ENCODE measurements at places on chromosomes 6 and 20.

GRCh38 chr20:1154691-1155090 is 30.1 kb downstream of the TMEM74B start:
- no peak for DNase-seq

GRCh38 chr20:62975812-62976508 is 23.5 kb downstream of the SLC17A9 start:
- DNase-seq: no peak

DNA sequence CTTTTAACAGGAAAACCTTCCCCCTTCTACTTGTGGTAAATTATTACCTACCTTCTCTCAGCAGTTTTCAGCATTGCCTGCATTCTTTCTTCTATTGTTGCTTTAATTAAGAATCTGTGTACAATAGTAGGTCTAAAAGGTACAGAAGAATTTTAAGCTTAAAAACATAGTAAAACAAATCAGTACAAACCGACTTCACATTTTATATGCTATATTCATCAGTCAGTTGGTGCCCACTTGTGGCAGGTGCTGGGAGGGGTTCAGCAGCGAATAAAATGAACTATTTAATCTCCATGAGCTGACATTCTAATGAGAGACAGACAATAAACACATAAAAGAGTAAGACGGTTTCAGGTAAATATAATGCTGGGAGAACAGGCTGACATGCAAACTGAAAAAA is 73.4 kb upstream of the FBXO30 start:
- no peak for DNase-seq

DNA sequence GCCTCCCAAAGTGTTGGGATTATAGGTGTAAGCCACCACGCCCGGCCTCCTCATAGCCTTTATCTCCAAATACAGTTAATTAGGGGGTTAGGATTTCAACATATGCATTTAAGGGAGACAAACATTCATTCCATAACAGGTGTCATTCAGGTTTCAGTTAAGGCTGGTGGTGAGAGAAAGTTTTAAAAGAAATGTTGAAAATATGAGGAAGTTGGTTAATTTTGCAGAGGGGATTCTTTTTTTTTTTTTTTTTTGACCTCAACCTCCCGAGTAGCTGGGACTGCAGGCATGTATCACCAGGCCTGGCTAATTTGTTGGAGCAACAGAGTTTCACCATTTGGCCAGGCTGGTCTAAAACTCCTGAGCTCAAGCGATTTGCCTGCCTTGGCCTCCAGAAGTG is 12.5 kb upstream of the EBF4 start:
- no peak for DNase-seq

GRCh38 chr20:43727980-43728590 is 1.3 kb upstream of the GTSF1L start:
- no peak for DNase-seq

- DNase-seq: no peak
Measured at GRCh38 chr20:22729180-22729579, 144.8 kb upstream of the FOXA2 start.

DNA sequence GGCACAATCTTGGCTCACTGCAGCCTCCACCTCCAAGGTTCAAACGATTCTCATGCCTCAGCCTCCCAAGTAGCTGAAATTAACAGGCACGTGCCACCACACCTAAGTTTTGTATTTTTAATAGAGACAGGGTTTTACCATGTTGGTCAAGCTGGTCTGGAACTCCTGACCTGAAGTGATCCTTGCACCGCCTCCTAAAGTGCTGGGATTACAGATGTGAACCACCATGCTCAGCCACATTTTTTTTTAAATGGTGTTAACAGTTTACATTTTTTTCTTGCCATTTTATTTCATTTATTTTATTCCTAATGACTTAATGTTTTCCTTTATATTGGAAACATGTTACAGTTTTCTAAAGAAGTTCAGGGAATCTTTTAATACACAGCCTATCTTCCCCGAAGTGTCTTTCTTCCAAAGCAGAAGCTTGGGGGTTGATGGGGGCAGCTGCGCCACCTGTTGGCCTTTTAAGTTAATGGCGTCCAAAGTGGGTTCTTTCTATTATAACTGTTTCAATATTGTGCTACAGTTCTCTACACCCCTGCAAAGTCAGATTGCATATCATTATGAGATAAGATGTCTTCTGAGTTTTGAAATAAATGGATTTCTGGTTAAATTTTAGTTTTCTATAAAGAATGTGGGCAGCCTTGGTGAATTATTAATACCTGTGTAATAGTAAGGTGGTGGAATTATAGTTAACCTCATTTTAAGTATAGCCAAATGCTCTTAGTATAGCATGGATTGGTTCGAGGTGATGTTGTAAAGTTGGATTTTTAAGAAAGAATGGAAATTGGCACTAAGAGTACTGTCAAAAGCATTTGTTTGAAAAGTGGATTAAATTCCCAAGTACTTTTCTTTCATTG is 42.0 kb upstream of the PLCG1 start:
- peak; percentile 4 for DNase-seq

DNA sequence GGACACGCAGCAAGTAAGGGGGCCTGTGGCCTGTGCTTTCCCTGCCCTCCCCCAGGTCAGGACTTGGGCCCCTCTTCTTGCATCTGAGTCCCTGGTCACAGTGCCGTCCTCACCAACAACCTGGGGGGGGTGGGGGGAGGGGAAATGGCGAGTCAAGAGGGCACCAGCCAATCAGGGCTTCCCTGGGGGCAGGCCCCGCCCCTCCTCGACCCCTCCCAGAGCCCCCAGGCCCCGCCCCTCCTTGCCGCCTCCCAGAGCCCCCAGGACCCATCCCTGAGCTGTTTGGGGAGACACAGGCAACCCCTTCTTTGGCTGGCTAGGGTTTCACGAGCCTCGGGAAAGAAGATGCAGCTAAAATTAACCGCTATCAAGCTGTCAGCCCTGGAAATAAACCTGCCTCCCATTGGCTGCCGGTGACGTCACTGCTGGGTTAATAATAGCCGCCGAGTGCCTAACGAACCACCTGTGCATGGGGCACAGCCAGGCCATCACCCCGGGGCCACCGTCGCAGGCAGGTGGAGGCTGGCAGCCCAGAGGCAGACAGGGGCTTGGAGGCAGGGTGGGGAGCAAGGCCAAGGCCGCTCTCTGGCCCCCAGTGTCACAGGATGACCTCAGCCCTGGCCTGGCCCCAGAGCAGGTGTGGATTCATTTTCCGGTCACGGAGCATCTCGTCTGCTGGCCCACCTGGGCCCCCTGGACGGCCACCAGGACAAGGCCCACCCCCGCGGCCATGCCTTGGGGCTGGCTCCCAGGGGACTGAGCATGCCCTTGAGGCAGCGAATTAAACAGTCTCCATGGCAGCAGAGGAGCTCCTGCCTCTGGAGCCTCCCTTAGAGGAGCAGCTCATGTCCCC is 3.2 kb upstream of the EEF1A2 start:
- DNase-seq: no peak

DNA sequence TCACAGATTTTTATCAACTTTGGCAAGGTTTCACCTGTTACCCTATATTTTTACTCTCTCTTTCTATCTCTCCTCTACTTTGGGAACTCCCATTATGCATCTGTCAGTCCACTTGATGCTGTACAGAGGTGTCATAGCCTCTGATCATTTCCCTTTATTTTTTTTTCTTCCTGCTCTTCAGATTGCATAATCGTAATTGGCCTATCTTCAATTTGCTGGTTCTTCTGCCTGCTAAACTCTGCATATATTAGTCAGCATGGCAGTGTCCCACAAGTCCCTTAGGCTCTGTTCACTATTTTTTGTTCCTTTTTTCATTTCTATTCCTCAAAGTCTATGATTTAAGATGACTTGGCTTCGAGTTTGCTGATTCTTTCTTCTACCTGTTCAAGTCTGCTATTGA is 44.7 kb upstream of the MICB start:
- no peak for DNase-seq

GRCh38 chr20:37341632-37342031 is 4.3 kb upstream of the SRC start:
- no peak for DNase-seq

DNA sequence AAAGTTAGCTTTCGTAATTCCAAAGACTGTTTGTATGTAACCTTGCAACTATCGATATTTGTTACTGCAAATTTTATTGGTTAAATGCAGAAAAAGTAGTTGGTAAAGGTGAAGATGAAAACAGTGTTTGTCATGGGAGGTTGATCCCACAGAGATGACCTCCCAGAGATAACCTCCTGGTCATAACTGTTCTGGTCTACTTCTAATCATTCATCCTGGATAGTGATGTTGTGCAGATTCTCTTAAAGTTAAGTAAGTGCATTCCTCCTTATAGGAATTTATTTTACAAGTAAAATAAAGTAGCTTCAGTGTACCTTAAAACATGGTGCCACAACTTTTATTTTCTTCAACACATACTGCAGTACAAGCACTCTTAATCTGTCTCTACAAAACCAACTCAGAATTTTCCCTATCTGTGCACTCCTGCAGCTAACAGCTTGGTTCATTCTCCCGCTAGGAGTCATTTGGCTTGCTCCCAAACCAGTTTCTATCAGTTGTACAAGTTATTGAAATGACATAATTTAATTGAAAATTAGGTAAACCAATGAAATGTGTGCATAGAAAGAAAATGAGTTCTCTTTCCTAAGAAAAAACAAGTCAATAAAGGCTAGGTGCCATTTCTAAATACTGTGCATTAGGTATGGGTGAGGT is 19.2 kb downstream of the METTL24 start:
- DNase-seq: no peak

- no peak for DNase-seq
Measured at GRCh38 chr6:24358219-24358821, 461 bp upstream of the DCDC2 start.

DNA sequence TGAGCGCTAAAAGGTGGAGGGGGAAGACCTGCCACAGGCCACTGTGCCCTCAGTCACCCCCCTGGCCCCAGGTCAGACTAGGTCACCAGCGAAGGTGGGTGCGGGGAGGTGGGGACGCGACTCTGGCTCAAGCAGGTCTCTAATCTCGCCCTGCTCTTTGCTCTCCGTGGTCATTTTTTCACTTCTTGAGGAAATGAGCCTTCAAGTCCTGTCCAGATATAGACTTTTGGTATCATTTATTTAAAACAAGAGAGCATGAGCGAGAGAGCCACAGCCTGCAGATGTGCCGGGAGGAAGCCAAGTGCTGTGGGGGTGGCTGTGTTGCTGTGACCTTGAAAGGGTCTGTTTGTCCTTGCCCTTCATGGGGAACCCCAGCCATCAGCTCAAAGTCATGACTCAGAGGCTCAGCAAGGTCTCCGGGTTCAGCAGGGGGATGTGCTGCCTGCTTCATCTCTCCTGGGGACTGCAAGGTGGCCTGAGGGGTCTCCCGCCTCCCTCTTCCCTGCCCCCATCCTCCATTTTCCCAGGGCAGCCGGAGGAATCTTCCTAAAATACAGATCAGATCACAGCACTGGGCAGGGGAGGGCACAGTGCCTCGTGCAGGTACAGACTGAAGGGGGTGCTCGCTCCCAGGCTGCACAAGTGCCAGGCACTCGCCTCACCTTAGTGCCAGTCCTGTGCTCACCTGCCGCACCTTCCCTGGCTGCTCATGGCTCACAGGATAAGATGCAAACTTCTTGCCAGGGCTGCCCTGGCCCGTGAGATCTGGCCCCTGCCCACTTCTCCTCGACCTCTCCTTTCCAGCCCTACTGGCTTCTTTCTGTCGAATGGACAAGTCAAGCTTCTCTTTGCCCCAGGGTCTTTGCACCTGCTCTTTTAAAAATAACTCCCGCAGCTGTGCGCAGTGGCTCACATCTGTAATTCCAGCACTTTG is 26.5 kb downstream of the SULF2 start:
- DNase-seq: no peak

DNA sequence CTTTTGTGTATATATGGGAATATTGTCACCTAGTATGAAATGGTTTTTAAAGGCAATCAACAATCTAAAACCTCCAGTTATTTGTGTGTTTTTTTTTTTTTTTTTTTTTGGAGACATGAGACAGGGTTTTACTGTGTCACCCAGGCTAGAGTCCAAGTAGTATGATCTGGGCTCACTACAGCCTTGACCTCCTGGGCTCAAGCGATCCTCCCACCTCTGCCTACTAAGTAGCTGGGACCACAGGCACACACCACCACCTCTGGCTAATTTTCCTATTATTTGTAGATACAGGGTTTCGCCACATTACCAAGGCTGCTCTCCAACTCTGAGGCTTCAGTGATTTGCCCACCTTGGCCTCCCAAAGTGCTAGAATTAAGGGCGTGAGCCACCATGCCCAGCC is 349.9 kb downstream of the UTRN start:
- no peak for DNase-seq

DNA sequence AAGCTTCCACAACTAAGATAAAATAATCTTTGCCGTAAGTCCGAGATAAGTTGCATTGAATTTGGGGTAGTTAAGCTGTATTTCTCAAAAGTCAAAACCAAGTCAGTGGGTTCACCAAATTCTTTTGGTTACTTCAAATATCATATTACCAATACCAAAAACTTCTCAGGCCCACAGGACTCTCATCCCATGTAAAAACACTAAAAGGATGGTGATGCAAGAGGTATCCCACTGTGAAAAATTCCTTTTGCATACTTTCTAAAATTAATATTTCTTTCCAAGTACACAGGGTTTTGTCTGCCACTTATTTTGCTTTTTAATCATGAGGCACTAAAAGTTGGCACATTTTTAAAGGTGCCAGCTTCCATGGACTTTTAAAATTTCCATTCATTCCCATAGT is 151.3 kb downstream of the GJA10 start:
- no peak for DNase-seq

GRCh38 chr6:116586276-116586675 is 15.0 kb downstream of the RWDD1 start:
- no peak for DNase-seq

DNA sequence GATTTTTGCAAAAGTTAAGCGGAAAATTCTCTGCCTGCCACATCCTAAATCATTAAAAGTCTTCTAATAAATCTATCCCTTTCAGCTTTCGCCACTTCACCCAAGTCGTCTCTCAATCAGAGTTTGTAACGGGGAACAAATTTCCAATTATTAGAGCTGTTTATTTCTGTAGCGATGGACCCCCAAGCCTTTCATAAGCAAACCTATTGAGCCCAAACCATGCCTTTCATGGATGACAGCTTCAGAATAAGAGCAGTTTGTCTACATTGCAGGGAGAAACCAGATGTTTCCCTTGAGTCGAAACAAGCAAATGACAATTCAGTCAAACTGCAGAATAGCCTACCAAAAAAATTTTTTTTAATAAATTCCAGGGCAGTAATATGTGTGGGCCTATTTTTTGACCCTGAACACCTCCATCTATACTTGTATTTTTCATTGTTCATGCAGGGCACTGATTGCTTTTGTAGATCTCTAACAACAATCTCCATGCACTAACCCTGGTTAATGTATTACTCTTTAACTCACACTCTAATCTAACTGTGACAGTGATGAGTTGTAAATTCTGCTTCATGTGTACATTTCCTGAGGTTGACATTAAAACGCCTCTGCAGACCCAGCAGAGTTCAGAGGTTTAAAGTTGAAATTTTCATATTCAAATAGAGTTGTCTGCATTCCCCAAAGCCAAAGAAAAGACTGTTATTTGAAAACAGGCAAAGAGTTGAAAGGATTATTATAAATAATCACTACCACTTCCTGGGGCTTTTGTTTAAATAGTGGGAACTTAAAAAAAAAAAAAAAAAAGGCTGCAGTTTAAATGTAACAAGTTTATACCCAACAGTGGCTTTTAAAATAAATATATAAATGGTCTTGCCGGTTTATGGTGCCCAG is 64.5 kb downstream of the ATP9A start:
- DNase-seq: no peak

All from activated naive CD8-positive, alpha-beta T cell treated with anti-CD3 and anti-CD28 coated beads, Interleukin-2, amount 50 U/mL, for 16 hours (primary cell).